ENCODE measurements at places on chromosomes 3 and 15.
A peak's percentile ranks its signal among the peaks of the same experiment; 100 is the strongest.

- DNase-seq, result no peak
Observed at GRCh38 chr15:66760968-66761725, 59.1 kb downstream of the SMAD6 start.

DNA sequence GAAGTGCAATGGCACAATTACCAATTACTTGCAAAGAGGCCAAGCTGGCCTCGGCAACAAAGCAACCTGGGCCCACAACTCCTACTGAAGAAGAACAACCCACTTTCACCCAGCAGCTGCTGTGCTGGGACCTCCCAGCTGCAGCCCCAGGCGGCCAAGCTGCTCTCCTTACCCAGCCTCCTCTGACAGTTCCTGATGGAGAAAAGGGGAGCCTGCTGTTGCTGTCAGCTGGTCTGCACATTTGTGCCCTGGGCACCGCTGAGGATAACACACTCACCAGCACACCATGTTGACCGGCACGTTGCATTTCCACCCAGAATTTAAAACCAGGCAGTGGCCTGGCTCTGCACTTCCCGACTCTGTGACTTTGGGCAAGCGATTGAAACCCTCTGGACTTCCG lies 33.6 kb downstream of the SSUH2 start:
- no peak for DNase-seq

- DNase-seq, result no peak
Observed at GRCh38 chr15:32855942-32856341, 138.1 kb downstream of the GREM1 start.

- DNase-seq, result no peak
Observed at GRCh38 chr3:122974764-122975162, 52.8 kb downstream of the SEMA5B start.

DNA sequence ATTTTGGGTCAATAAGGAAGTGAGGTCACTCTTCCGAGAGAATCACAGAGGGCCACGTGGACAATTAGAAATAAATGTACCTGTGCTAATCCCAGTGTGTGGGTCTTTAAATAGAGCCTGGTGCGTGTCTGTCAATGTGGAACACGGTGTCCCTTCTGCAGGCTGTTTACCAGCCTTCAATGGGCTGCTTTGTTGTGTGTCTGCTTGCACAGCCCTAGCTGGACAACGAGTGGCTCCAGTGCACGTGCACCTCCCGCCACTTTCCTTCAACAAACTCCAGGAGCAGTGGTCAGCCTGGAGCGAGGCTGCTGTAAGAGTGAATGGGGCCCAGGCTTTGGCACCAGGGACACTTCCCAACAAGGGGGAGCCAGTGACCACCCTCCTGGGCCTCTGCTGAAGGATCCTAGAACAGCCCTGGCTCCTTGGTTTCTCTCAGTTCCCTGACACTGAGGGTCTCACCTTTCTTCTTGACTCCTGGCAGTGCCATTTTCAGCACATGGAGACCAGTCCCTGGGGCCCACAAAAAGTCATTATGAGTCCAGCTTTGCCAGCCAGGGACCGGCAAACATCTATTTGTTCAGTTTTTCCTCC lies 76.1 kb downstream of the ISG20 start:
- no peak for DNase-seq

- peak; percentile 78 for DNase-seq
Observed at GRCh38 chr3:122102191-122102935, 47.2 kb downstream of the CD86 start.

- no peak for DNase-seq
Observed at GRCh38 chr15:79582650-79583049, 150.5 kb downstream of the MINAR1 start.

- DNase-seq, result peak; percentile 52
Observed at GRCh38 chr3:67083277-67083676, 85.2 kb downstream of the KBTBD8 start.

DNA sequence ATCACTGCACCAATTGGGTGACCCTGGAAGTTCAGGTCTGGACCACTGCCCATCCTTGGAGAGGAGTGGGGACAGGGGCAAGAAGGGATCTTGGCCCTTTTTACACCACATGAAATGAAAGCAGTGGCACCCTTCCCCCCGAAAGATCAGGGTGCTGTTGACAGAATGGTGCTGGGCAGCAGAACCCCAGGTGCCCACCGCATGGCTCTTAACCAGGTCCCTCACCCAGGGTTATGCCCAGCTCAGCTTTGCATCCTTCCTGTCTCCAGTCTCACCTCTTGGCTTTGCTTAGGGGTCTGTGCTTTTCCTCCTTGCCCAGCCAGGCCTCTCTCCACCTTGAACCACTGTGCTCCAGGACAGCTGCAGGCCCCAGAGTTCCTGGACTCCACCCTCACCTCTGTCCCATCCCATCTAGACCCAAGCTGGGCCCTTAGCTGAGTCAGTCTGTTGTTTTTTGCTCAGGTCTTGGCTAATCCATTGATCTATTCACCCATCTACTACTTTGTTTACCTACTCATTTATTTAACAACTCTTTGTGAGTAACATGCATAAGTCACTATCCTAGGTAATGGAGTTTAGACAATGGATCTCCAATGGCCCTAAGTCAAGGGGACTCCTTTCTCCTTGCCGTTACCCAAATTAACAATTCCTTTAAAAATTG lies 77.1 kb upstream of the PRR23E start:
- DNase-seq, result no peak

All from KBM-7 (cell line).